ENCODE measurements at places on chromosomes 7 and 10. TPM values are rescaled to one million over a fixed set of nuclear protein-coding genes. Genes with fewer than 3 reads are reported as not detected.

DNA sequence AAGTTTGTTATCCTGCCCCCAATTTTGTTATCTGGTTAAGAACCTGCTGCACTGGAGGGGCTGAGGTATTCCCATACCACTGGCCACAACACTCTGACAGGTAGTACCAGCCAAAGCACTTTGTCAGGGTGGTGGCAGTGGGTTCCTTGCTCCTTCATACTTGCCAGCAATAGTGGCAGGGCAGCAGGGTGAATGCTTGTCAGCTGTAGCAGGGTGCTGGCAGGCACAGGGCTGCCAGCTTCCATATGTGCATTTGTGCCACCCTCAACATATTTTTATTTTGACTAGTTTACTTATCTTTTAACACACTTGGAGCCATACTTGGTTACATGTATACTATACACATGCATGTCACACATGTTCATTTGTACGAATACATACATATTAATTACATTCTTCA lies 294.0 kb upstream of the VWC2 start:
- no peak for DNase-seq

DNA sequence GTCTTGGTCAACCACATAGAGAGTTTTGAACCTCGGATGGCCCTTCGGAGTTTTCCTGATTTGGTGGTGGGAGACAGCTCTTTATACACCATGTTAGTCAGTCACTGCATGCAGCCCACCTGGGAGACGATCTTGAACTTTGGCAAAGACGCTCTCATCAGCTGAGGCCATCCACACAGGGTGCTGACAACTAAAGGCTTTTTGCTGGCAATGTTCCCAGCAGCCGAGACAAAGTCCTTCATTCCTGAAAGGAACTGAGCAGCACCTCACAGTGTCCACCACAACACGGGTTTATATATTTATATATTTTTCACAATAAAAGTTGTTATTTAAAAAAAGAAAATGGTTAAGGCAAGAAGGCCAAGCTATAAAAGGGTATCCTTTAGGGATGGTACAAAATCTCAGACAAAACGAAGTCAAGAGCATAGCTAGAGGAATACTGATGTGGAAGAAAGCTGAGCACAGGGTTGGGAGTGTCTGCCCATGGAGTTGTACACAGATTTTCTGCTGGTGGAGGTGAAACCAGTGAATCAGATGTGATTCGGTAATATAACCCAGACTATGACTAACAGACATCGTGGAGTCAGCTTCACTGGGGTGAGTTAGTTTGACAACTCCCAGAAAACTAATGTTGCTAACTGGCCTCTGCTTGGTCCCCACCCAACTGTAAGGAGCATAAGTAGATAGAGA lies 27.4 kb upstream of the CAPZA2 start:
- DNase-seq: peak; percentile 10

- no peak for DNase-seq
Observed at GRCh38 chr10:100485801-100486495, 23.1 kb downstream of the WNT8B start.

Gene C7orf33
- not detected for total RNA-seq

GRCh38 chr7:90933041-90933440 lies 331.2 kb upstream of the FZD1 start:
- no peak for DNase-seq

Gene ANKRD1
- total RNA-seq: 146 TPM

- DNase-seq: no peak
Observed at GRCh38 chr7:1175967-1176851, 16.2 kb upstream of the ZFAND2A start.

Gene GJD4
- total RNA-seq: not detected

DNA sequence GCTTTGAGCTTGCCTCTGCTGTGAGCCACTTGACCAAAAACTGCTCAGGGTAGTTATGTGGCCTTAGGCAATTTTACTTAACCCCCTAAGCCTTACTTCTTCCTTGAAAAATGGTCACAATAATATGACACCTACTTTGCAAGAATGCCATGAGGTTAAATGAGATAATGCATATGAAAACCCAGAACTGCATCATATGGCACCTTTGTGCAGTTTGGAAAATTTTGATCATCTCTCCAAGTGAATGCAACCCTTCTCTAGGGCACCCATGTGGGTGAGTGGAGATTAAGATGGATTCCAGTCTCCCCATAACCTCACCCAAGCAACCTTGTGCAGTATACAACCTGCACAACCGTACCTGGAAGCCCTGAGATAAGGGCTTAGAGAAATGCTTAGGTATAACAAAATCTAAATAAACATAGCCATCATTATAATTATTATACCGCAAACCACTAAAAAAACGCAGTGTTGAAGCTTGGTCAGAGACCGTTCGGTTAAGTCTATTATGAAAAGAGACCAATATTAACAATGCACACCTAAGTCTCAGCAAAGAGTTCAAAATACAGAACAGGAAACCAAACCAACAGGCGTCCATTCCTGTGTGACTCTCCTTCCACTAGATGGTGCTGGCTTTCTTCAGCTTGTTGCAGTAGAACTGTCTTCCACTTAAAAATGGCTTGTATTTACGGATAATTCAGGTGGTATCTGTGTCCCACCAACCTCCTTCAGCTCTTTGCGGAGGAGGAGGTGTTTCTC lies 21.0 kb upstream of the ASB15 start:
- DNase-seq: no peak

Gene ANKRD30A
- not detected for total RNA-seq

Gene GDF2
- total RNA-seq: not detected

DNA sequence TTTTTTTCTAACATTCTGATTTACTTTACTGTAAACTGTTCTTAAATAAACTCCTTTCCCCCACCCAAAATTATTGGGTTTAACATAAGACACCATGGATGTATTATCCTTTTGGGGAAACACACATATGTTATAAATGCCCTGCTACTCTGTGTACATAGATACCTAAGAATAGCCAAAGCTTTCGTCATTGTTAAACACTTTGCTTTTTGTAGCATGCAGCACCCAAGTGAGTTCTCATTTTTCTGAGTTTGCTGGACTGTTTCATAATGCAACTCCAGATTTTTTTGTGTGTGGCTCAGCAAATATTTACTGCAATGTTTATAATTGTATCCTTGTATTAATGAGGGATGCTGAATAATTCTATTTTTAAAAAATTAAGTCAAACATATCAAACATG lies 86.9 kb downstream of the VTI1A start:
- DNase-seq: no peak

DNA sequence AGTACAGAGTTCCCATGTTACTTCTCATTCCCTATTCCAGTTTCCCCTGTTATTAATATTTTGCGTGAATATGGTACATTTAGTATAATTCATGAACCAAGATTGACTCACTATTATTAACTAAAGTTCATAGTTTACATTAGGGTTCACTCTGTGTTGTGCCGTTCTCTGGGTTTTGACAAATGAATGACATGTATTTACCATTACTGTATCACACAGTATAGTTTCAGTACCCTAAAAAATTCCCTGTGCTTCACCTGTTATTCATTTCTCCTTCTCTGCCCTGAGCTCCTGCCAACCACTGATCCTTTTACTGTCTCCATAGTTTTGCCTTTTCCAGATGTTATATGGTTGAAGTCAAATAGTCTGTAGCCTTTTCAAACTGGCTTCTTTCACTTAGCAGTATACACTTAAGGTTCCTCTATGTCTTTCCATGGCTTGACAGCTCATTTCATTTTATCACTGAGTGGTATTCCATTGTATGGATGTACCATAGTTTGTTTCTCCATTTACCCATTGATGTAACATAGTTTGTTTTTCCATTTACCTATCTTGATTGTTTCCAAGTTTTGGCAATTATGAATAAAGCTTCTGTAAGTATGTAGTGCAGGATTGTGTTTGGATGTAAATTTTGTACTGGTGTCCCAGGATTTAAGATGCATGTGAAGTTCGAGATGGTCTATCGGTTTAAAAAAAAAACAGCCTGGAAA lies 58.8 kb downstream of the CDK14 start:
- DNase-seq: no peak
